NCI-H510A treated with DMSO at 0.1 percent for 48 hours (cell line): ENCODE measurements at places on chromosomes 16 and 17.

DNA sequence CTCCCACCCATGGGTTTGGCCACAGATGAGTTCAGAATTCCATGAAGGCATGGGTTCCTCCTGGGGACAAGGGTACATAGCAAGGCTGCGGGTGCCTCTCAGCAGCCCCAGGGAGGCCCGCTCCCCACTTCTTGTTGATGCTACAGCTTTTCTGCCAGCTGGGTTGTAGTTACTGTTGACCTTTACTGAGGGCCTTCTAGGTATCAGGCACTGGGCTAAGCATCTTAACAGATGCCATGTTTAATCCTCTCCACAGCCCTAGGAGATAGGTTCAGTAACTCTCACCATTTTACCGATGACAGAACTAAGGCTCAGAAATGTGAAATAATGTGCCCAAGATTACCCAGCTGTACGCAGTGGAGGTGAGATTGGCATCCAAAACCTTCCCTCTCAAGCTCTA lies 54.3 kb upstream of the DLX4 start:
- DNase-seq, result no peak

DNA sequence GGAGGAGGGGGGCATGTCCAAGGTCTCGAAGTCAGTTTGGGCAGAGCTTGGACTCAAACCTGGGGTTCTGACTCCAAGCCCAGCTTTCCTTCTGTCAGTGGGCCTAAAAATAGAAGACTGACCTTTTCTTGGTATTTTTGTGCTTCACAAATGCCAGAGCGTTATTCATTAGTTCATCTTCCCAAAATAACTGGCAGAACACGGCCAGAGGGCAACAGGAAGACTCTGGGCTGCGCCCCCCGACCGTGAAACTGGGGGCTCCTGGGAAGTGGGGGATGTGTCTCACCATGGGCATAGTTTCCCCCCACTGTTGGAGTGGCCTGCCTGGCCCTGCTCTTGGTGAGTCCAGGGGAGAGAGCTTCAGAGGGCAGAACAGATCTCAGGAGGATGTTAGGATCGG lies 94.0 kb downstream of the SOCS1 start:
- DNase-seq, result no peak

- DNase-seq, result no peak
Measured at GRCh38 chr16:27398894-27399853, 2.8 kb upstream of the IL21R start.

- DNase-seq, result no peak
Measured at GRCh38 chr17:82754297-82755208, 2.7 kb downstream of the TBCD start.

- DNase-seq, result peak; percentile 63
Measured at GRCh38 chr16:30104492-30104891, 8.5 kb upstream of the YPEL3 start.

- no peak for DNase-seq
Measured at GRCh38 chr17:1271441-1271840, 1.2 kb downstream of the BHLHA9 start.

- no peak for DNase-seq
Measured at GRCh38 chr16:84027625-84028024, 15.0 kb downstream of the SLC38A8 start.

GRCh38 chr16:4944333-4945281 lies 7.7 kb upstream of the PPL start:
- DNase-seq, result peak; percentile 45

DNA sequence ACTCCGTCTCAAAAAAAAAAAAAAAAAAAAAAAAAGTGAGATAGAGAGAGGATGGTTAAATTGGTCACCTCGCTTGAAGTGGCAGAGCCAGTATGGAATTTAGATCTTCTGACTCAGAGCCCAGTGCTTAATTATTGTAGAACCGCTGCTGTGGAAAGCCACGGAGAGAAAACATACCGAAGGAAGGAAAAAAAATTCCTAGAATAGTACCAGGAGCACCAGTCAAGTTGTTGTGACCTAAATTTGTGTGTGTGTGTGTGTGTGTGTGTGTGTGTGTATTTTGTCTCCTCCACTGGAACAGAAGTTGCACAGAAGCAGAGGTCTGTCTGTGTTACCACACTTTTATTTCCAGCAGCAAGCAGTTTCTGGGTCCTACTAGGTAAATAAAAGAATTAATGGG lies 10.6 kb upstream of the NUP85 start:
- no peak for DNase-seq

GRCh38 chr16:11143372-11144035 lies 112.5 kb downstream of the SOCS1 start:
- DNase-seq, result no peak

DNA sequence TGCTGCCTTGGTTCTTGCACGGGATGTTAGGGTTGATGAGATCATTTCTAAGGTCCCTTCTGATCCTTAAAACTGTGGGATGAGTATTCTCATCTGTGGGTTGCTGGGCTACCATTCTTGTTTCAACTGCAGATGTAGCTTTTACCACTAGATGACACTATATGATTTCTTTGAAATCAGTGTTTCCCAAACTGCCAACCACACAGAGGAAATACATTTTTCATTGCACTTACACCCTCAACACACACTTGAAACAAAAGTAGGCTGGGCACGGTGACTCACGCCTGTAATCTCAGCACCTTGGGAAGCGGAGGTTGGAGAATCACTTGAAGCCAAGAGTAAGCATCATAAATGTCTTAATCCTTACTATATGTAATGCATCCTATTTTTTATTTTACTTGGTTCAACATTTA lies 15.3 kb downstream of the LCMT1 start:
- DNase-seq, result peak; percentile 74

DNA sequence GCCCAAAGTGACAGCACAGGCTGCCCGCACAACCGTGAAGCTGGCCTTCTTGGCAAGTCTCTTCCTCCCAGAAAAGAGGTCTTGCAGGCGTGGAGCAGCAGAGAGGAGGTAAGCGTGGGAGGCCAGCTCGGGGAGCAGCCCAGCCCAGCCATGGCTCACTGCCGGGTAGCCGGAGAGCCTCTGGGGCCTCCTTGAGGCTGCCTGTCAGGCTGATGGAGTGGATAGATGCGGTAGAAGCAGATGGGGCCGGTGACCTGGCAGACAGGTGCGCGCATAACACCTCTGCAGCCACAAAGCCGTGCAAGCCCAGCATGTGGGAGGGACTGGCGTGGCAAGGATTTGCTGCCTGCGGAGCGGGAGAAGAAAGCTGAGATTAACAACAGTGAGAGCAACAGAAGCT lies 17.1 kb upstream of the DOK4 start:
- peak; percentile 91 for DNase-seq

GRCh38 chr16:75333721-75334163 lies 82.3 kb upstream of the BCAR1 start:
- DNase-seq, result no peak

DNA sequence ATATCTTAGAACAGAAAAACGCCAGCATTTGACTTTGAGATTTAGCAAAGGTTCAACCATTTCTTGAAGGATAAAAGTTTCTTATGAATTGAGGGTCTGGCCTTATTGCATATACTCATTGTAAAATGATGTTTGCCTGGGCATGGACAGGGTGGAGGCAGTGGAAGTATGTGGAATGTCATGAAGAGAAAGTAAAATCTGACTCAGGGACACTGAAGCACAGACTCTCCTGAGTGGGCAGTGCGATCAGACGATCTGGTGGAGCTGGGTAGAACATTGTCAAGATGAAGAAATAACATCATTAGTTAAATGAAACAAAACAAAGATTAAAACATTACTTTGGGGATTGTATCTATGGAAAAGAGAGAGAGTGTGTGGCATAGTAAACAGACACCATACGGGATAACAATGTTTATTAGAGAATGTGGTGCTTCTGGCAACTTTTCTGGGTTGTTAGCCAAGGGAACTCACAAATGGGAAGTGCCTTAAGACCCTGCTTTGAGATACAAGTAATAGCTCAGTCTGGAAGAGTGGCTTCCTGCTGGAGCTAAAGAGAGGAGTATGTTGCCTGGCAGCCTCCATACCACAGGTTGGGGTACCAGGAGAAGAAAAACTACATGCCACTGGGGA lies 4.4 kb downstream of the MAP3K3 start:
- no peak for DNase-seq

GRCh38 chr16:10228779-10229178 lies 46.6 kb upstream of the GRIN2A start:
- no peak for DNase-seq

DNA sequence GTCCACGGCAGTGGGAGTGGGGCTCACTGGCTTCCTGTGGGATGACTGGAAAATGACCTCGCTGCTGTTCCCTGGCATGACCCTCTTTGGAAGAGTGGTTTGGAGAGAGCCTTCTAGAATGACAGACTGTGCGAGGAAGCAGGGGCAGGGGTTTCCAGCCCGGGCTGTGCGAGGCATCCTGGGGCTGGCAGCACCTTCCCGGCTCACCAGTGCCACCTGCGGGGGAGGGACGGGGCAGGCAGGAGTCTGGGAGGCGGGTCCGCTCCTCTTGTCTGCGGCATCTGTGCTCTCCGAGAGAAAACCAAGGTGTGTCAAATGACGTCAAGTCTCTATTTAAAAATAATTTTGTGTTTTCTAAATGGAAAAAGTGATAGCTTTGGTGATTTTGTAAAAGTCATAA lies 7.8 kb upstream of the RNF213 start:
- peak; percentile 68 for DNase-seq

DNA sequence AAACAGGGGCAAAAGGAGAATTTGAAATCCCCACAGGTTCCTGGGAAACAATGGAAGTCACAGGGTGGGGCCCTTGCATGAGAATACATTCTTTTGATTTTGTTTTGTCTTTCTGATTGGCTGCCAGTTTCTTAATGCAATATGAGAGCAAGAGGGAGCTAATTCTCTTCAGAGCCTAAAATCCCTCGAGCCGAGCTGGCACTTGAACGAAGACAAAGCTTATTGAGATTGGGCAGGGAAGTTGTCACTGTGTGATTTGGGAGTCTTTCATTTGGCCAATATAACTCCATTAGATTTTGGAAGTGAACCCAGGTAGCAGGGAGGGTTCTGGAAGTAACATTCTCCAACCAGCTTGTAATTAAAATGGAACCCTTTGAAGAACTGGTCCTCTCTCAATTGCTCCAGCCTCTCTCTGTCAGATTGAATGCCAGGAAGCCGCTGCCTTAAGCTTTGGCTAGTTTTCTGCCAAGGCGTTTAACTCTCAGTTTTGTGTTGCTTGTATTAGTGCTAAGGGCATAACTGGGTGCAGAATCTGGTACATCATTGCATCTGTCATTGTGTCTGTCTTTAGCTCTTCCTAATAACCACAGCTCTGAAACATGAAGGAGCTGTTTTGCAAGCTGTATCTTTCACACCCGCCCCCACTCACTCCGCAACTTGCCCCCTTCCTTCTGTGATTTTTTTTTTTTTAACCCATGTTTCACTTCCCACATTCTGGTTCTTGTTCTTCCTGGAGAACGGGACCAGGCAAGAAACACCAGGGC lies 272.0 kb downstream of the MAF start:
- DNase-seq, result no peak

DNA sequence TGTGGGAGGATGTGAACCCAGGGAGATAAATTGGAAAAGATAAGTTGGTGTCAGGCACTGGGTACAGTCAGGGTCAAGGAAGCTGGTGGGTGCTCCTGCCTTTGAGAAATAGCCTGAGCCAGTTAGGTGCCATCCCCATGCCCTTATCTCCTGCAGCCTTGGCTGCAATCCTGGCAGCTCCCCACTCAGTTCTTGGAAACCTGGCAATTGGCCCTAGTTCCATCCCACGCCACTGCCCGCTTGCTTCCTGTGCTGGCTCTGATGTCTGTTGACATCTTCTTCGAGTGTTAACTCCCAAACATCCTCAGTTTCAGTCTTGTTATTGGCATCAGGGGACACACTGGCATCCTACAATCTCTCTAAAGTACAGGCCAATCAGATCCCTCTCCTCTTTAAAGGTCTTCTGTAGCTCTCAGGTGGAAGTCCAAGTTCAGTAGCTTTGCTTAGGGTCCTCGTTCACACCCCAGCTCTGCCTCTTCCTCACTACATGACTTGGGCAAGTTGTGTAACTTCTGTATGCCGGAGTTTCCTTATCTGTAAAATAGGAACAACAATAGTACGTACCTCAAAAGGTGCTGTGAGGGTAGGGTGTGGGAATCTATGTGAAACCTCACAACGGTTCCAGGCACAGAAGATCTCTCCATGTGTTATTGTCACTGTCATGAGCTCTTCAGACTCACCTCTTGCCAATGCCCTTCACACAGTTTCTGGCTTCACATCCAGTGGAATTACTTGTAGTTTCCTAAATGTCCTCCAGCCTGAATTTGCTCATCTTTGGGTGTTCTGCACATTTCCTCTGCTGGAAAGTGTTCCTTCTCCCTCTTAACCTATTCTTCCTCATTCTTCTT lies 13.5 kb upstream of the PRKAR1A start:
- no peak for DNase-seq

DNA sequence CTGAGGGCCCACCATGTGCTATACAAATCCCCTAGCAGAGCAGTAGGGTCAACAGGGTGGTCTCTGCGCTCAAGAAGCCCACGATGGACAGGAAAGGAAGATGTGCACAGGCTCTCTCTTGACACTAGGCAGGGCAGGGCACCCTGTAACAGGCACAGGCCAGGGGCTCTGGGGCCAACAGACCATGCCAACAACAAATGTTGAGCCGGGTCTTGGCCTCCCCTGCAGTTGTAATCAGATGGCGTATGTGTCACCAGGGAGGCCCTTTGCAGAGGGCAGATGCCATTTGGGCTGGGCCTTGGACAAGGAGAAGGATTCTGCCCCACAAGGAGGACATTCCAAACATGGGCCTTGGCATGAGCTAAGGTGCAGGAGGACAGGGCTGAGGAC lies 5.3 kb downstream of the TRPV1 start:
- DNase-seq, result no peak

GRCh38 chr16:11078812-11079459 lies 134.6 kb downstream of the CLEC16A start:
- DNase-seq, result no peak

DNA sequence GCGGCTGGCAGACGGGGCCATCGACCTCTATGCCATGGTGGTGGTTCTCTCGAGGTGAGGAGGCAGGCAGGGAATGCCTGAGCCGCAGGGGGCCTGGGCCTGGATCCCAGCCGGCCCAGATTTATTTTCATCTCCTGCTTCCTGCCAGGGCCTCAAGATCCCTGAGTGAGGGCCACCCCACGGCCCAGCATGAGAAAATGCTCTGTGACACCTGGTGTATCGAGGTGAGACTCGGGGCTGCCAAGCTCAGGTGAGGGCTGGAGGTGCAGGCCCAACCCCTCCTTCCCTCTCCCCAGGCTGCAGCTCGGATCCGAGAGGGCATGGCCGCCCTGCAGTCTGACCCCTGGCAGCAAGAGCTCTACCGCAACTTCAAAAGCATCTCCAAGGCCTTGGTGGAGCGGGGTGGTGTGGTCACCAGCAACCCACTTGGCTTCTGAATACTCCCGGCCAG lies 4.9 kb downstream of the ACADVL start:
- no peak for DNase-seq

DNA sequence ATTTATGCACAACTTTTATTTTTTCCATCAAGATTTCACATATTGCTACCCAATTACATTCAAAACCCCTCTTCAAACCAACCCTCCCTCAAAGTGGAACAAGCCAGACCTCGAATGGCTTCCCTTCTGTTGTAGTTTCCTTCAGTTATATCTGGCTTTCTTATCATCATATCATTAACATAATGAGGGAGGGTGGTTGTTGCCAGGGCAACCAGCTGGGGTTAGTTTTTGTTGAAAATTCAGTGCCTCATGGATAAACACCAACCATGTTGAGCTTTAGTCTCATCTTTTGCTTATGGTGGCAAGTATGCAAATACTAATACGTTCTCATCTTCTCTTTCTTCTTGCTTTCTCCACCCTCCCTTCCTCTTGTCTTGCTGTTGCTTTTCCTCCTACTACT lies 359.7 kb downstream of the CDH11 start:
- DNase-seq, result no peak

GRCh38 chr16:66353055-66353454 lies 13.4 kb upstream of the CDH5 start:
- DNase-seq, result no peak
